ENCODE measurements at places on chromosomes 1 and 21.
A peak's percentile ranks its signal among the peaks of the same experiment; 100 is the strongest.

GRCh38 chr1:7929637-7930036, 11.0 kb downstream of the TNFRSF9 start:
- no peak for DNase-seq

GRCh38 chr1:159083013-159083412, 6.4 kb upstream of the AIM2 start:
- DNase-seq: no peak

GRCh38 chr1:31911994-31912780, 26.0 kb downstream of the PTP4A2 start:
- DNase-seq: no peak

- DNase-seq: no peak
Observed at GRCh38 chr1:41427122-41427913, 57.2 kb downstream of the EDN2 start.

DNA sequence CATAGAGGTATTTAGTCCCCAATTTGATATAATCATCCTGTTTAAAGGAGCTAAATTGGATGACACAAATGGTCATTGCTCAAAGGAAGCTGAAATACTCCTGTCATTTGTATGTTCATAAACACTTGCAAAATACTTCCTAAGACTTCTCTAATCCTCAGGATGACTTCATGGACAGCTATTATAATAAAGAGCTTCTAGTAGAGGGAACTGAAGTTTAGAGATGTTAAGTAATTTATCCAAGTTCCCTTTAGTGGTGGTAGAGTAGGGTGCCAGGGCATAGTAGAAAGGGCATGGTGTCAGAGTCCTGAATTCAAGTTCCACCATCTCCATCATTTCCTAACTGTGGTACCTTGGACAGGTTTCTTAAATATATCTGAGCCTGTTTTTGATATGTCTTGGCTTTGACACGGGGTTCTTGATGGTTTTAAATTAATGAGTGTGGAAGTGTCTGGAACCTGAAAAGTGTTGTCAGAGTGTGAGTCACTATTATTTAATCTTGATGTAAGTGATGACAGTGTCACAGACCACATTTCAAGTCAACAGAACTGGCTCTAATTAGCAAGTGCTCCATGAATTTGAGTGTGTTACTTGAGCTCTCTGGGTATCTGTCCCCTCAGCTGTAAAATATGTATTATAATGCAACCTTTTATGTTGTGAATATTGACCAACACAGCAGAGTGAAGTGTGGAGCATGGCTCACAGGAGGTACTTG, 12.1 kb upstream of the GBP6 start:
- DNase-seq: peak; percentile 25

GRCh38 chr1:204977318-204977717, 65.7 kb upstream of the CNTN2 start:
- no peak for DNase-seq

- peak; percentile 97 for DNase-seq
Observed at GRCh38 chr1:210293171-210293607, 35.5 kb upstream of the HHAT start.

DNA sequence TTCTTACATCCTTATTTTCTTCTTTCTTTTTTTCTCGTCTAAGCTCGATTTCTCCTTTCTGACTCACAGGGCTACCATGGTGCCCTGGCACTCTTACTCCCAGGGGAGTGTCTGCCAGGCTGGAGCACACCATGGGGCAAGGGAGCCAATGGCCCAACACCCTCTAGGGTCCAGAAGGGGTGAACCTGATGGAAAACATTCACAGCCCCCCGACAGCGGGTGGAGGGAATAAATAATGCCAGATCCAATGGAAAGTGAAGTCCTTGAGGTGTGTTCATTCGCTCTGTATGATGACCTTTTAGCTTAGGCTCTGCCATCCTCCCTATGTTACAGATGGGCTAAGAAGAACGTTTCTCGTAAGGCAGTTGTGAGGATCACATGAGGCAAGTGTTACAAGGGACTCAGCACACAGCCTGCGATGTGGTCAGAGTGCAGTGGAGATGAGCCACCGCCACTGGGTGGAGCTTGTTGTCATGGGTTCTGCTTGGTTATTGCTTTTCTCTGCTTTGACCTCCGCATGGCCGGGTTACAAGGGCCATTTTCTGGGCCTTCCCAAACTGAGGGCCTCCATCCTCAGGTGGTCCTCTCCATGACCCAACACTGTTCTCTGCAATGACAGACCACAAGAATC, 3.5 kb upstream of the FCMR start:
- no peak for DNase-seq

DNA sequence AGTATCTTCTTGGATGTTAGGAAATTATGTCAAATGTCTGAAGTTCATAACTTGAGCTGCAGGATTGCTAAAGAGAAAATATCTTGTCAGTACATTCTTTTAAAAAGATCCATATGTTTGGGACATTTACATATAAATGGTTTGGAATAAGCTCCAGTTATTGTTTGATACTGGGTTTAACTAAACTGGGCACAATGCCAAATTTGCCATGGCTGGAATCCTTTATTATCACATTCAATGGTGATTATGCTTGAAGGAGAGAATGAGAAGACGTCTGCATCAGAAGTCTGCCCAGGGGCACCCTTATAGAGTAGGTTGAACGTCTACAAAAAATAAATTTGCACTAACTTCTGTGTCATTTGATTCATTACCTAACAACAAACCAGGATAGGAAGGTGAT, 652.5 kb downstream of the AMY1C start:
- no peak for DNase-seq

- no peak for DNase-seq
Observed at GRCh38 chr1:77413541-77414335, 131.9 kb downstream of the AK5 start.

Data from AG10803 (cell line).